ENCODE measurements at places on chromosomes 7 and 10. TPM values are rescaled to one million over a fixed set of nuclear protein-coding genes. Genes with fewer than 3 reads are reported as not detected.

- DNase-seq = no peak
- H3K27ac ChIP-seq = no peak overlapping the region
- H3K4me3 ChIP-seq = no peak overlapping the region
- no peaks in the 10 kb centered on the region for H3K4me1 ChIP-seq
- H3K36me3 ChIP-seq = peaks cover 19% of the 10 kb centered on the region
- H3K27me3 ChIP-seq = no peaks in the 10 kb centered on the region
Measured at GRCh38 chr7:70777251-70777650, 354.7 kb upstream of the GALNT17 start.

DNA sequence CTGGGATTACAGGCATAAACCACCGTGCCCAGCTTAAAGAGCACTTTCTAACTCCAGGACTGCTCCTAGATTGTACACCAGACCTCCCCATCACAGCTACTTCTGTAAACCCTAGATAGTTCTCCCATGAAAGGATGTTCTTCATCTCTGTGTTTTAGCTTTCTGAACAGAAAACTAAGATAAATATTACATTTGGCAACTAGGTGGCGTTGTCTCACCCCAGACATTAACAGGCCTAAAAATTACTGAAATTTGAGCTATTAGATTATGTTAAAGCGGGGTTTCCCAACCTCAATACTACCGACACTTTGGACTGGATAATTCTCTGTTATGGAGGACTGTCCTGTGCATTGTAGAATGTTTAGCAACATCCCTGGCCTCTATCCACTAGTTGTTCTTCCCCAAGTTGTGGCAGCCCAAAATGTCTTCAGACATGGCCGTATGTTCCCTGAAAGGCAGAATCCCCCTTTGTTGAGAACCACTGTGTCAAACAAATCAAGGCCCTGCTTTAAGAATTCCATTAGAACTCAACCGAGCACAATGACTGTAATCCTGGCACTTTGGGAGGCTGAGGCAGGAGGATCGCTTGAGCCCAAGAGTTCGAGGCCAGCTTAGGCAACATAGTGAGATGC is 19.1 kb downstream of the ATOH7 start:
- no peaks in the 10 kb centered on the region for H3K36me3 ChIP-seq
- no peak overlapping the region for H3K27ac ChIP-seq
- H3K4me1 ChIP-seq = no peaks in the 10 kb centered on the region
- no peaks in the 10 kb centered on the region for H3K27me3 ChIP-seq
- no peak overlapping the region for H3K4me3 ChIP-seq

- peak overlapping the region; percentile 96 for H3K27ac ChIP-seq
- H3K36me3 ChIP-seq = peaks cover 65% of the 10 kb centered on the region
- H3K27me3 ChIP-seq = no peaks in the 10 kb centered on the region
- DNase-seq = peak; percentile 85
- H3K4me1 ChIP-seq = peaks cover 23% of the 10 kb centered on the region
- peak overlapping the region; percentile 74 for H3K4me3 ChIP-seq
Measured at GRCh38 chr10:73771722-73772280, 10.0 kb upstream of the CHCHD1 start.

DNA sequence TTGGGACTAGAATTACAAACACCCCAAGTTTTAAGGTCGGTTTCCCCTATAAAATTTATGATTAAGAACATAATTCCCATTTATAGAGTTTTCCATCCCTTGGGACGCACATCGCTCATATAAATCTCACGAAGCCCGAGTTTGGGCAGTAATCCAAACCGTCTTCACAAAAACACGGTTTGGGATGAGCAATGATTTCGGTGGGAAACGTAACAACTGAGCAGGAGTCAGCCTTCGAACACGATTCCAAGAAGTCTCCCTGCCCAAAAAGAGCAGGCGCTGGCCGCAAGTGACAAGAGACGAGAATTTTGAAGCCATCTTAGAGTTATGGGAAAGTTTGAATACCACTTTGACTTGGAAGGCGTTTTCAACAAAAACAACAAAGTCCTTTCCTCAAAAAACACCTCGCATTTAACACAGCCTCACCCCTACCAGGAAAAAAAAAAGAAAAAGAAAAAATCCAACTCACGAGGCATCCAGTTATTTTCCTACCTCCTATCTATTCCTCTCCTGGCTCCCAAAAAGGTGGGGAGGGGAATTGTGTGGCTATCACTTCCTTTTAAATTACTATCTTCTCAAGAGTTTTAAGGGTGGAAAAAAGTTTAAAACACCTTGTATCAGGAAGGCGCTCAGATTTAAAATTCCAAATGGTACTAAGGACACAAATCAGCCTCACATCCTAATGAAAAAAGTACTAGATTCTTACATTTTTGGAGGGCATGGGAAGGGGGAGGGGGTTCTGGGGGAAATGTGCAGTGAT is 1.6 kb downstream of the SEPHS1 start:
- DNase-seq = peak; percentile 73
- H3K4me1 ChIP-seq = peaks cover 39% of the 10 kb centered on the region
- H3K4me3 ChIP-seq = peak overlapping the region; percentile 93
- peaks cover 7% of the 10 kb centered on the region for H3K36me3 ChIP-seq

DNA sequence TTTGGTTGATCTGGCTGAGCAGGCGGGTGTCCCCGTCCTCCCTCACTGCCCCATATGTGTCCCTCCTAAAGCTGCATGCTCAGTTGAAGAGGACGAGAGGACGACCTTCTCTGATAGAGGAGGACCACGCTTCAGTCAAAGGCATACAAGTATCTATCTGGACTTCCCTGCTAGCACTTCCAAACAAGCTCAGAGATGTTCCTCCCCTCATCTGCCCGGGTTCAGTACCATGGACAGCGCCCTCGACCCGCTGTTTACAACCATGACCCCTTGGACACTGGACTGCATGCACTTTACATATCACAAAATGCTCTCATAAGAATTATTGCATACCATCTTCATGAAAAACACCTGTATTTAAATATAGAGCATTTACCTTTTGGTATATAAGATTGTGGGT is 26.9 kb upstream of the TRIM56 start:
- DNase-seq = peak; percentile 44
- H3K27ac ChIP-seq = no peak overlapping the region
- no peak overlapping the region for H3K4me3 ChIP-seq
- H3K27me3 ChIP-seq = peaks cover 29% of the 10 kb centered on the region

DNA sequence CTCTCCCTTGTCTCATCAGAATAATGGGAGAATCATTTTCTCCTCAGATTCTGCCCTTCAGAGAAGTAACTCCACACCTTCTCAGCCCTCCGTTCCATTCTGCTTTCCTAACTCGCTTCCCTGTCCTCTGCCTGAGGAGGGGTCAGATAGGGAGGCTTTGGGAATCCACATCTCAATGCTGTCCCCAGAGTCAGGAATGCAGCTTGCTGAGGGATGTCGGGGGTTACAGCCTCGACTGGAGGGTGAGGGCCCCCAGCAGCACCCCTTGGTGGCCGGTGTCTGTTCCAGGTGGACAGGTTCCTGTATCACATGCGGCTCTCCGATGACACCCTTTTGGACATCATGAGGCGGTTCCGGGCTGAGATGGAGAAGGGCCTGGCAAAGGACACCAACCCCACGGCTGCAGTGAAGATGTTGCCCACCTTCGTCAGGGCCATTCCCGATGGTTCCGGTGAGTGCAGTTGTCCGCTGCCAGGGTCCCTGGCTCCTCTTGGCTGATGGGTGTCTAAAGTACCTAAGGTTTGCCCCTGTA is 6.9 kb downstream of the HKDC1 start:
- H3K4me3 ChIP-seq = no peak overlapping the region
- no peak overlapping the region for H3K27ac ChIP-seq
- DNase-seq = no peak
- no peaks in the 10 kb centered on the region for H3K27me3 ChIP-seq
- peaks cover 12% of the 10 kb centered on the region for H3K4me1 ChIP-seq

GRCh38 chr10:5449823-5450222 is 37.5 kb downstream of the NET1 start:
- H3K36me3 ChIP-seq = peaks cover 27% of the 10 kb centered on the region
- H3K4me1 ChIP-seq = peaks cover 15% of the 10 kb centered on the region

GRCh38 chr10:101588879-101589278 is 758 bp downstream of the DPCD start:
- peaks cover 20% of the 10 kb centered on the region for H3K36me3 ChIP-seq
- H3K4me1 ChIP-seq = peaks cover 33% of the 10 kb centered on the region
- no peak for DNase-seq
- peak overlapping the region; percentile 86 for H3K4me3 ChIP-seq

IGF2BP3 gene
- 0.43 TPM for polyA plus RNA-seq

GDF2 gene
- polyA plus RNA-seq = not detected

DNA sequence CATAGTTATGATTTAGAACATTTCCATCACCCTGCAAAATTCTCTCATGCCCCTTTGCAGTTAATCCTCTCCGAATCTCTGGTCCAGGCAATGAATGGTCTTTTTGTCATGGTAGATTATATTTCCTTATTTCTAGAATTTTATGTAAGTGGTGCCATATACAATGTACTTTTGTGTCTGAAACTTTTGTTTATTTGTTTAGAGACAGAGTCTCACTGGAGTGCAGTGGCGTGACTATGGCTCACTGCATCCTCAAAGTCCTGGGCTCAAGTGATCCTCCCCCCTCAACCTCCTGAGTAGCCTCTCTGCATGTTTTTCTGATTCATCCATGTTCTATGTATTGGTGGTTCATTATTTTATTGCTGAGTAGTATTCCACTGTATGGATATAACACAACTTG is 23.2 kb upstream of the PDK4 start:
- no peak for DNase-seq
- no peak overlapping the region for H3K4me3 ChIP-seq
- no peaks in the 10 kb centered on the region for H3K4me1 ChIP-seq
- H3K27ac ChIP-seq = no peak overlapping the region
- no peaks in the 10 kb centered on the region for H3K27me3 ChIP-seq

DNAJB6 gene
- polyA plus RNA-seq = 58.3 TPM

ANXA8 gene
- polyA plus RNA-seq = 0.61 TPM

HOXA2 gene
- polyA plus RNA-seq = 1.1 TPM

GRCh38 chr10:132994185-132994796 is 51.9 kb upstream of the CFAP46 start:
- H3K4me3 ChIP-seq = peak overlapping the region; percentile 34
- H3K27me3 ChIP-seq = peaks cover 16% of the 10 kb centered on the region
- no peaks in the 10 kb centered on the region for H3K36me3 ChIP-seq
- no peak overlapping the region for H3K27ac ChIP-seq
